ENCODE measurements at places on chromosomes 11 and 22.

GRCh38 chr11:44116234-44116830 is 20.9 kb downstream of the EXT2 start:
- no peak for DNase-seq

DNA sequence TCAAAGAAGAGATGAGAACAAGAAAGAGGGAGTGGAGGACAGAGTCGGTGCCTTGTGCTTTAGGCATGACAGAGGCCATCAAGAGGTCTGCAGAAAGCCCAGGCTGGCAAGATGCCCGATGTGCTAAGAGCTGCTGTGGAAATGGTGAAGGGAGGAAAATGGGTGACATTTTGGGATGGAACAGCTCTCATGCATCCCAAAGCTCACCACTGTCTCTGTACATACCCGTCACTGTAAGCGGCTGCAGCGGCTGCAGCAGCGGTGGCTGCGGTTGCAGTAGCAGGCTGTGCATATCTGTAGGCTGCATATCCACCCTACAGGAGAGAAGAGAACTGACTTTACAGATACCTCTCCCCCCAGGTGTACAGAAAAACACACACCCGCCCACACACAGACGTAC is 28.6 kb downstream of the APOL5 start:
- DNase-seq, result no peak

DNA sequence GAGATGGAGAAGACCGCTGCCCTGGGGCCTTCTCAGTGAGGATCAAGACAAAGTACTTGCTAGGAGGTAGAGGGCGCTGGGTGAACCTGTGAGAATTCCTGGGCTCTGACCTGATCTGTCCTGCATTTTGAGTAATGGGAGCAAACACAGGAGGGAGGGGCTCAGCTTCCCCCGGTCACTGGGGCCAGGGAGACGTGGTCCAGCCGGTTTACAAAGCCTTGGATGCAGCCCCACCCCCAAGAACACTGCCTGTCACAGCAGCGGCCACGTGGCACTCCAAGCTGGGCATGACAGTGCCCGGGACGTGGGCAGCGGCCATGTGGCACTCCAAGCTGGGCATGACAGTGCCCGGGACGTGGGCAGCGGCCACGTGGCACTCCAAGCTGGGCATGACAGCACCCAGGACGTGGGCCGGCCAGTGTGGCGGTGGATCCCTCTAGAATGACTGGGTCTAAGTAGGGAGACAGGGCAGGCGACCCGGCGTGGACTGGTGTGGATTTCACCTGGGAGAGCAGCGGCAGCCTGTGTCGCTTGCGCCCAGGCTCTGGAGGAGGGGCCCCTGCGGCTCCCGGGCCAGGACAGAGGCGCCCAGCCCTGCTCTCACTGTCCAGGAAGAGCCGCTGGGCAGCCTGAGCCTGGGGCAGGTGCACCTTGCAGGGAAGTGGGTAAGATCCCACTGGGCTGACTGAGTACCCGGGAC is 2.5 kb upstream of the TTLL8 start:
- DNase-seq, result no peak

GRCh38 chr11:28673691-28674432 is 565.7 kb downstream of the METTL15 start:
- no peak for DNase-seq

GRCh38 chr11:118117790-118118601 is 31.2 kb upstream of the SMIM35 start:
- no peak for DNase-seq

DNA sequence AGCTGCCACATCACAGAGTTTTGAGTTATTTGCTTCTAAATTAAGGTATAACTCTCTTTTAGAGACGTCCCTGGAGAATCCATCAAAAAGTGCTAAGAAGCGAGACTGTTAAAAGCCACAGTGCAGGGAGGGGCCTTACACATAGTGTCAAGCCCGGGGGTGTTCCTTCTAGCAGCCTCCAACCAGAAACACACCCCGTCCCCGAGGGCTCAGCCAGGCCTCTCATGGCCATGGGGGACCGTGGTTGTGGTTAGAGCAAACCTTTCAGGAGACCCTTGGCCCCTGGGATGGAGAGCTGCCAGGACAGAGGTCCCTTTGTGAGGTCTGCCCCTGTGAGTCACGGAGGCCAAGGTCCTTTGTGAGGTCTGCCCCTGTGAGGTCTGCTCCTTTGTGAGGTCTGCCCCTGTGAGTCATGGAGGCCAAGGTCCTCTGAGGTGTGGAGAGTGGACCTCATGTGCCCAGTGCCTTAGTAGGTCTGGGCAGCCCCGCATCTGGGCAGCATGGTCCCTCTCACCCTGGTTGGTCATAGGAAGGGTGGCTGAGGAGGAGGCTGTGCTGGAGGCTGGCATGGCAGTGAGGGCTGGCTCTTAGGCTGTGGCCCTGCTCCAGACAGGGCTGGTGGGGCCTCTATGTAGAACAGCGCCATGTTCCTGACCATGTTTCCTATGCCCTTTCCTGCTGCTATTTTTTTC is 5.4 kb downstream of the GNAZ start:
- DNase-seq, result no peak

DNA sequence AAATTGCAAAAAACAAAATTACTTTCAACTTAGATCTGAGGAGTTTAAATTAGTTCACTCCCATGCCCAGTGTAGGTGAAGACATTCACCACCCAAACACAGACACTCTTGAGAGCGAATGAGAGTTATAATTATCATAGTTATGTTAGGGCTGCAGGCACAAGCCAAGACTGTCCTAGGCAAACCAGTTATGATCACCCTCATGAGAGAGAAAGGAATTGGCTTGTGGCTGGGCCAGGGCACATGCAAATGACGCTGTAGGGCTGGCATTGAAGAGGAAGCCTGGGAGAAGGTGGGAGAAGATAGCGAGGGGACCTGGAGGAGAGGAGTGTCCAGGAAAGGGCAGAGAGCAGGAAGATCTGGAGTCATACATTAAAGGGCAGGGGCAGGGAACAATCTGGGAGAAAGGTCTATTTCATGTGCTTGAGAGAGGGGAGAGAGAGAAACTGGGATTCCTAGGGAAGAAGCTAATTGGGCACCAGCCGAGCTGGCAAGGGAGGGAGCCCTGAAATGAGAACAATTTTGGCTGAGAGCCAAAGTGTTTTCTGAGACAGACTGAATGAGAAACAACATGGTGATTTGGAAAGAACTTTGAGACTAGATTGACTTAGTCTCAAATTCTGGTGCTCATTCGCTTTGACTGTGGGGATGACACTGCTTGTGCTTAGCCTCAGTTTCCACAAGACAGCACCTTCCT is 279.9 kb downstream of the KIRREL3 start:
- DNase-seq, result no peak

DNA sequence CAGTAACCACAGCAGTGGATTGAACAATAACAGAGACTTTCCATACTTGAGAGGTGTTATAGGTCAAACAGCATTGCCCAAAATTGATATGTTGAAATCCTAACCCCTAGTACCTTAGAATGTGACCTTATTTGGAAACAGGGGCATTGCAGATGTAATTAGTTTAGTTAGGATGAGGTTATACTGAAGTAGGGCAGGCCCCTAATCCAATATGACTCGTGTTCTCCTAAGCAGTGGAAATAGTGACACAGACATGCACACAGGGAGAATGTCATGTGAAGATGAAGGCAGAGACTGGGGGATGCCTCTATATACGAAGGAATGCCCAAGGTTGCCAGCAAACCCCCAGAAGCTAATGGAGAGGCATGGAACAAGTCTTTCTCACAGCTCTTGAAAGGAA is 270.5 kb downstream of the TENM4 start:
- no peak for DNase-seq

GRCh38 chr22:43446037-43446803 is 34.4 kb downstream of the MPPED1 start:
- DNase-seq, result no peak

- no peak for DNase-seq
These were observed 267.4 kb upstream of the ISX start for GRCh38 chr22:34798605-34799004.

DNA sequence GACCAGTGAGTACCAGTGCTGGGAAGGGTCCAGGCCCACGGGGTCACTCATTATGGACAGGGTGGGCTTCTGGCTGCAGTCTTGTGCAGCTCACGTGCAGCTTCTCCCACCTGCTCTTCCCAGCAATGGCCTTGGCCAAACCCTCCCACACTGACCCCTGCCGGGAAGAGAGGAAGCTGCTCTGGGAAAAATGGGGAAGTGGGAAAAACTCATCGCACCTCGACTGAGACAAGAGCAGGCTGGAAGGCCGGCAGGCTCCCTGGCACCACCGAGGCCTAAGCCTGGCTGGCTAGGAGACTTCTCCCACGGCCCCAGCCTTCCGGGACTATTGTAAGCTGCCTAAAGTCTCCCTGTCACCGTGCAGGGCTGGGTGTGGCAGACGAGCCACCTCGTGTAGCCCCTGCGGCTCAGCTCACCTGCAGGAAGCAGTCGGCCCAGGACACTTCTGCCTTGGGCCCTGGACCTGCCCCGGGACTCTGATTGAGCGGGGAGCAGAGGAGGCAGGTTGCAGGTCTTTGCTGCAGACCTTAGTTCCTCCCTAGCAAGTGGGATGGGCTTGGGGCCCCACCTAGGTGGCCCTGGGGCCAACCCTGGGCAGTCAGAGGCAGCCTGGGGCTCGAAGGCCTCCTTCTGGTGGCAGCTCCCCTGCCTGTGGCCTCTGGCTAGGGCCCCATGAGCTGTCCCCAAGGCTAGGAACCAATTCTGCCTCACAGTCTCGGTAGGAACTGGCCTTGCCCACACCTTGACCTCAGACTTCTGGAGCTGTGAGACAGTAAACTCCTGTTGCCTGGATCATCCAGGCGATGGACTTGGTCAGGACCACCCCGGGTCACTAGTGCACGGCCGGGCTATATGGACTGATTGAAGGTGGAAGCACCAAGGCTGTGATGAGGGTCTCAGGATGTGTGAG is 23.1 kb downstream of the MRGPRG start:
- peak; percentile 54 for DNase-seq

DNA sequence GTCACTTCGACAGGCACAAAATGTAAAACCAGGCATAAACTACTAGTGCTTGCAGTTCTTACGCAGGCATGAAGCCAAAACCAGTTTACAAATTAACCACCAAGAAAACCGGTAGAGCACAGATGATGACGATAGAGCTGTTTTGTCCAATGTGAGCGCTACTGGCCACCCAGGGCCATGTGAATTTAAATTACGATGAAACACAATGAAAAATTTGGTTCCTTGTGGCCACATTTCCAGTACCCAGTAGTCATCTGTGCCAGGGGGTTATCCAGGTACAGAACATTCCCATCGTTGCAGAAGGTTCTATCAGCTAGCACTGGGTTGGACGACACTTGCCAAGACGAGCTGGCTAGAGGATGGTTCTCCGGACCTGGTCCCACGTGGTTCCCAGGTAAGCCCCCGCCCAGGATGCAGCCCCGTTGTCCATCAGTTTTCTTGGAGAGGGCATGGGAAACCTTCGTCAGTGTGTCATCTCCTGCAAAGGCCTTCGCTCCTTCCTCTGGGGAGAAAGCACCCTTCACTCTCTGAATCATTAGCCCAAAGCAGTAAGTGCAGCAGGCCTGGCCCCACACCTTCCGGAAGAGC is 1.1 kb upstream of the CD81 start:
- DNase-seq, result no peak

DNA sequence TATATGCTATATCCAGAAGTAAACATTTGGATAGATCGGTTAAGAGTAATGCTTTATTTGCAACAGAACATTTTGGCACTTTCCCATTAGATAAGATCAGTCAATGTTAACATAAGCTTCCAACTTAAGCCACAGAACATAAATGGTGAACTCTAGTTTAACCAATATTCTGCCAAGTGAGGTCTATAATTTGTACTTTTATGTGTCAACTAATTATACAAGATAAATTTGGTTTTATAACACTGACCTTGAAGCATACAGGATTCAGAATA is 23.5 kb upstream of the BLID start:
- no peak for DNase-seq

DNA sequence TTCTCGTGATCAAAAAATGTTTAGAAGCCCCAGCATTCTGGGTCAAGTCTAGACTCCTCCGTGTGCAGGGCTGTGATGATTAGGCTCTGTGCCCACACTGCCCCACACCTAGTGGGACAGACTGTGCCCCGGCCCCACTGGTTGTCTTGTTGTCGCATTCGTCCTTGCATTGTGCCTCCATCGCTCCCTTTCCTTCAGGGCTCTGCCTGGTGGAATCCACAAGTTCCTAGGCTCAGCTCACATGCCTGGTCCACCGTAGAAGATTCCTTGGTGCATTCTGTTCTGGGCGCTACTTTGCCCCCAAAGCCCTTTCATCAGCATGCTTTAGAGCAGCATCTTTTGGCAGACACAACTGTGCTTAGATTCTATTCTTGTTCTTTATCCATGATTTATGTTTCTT is 23.5 kb upstream of the THY1 start:
- DNase-seq, result no peak

DNA sequence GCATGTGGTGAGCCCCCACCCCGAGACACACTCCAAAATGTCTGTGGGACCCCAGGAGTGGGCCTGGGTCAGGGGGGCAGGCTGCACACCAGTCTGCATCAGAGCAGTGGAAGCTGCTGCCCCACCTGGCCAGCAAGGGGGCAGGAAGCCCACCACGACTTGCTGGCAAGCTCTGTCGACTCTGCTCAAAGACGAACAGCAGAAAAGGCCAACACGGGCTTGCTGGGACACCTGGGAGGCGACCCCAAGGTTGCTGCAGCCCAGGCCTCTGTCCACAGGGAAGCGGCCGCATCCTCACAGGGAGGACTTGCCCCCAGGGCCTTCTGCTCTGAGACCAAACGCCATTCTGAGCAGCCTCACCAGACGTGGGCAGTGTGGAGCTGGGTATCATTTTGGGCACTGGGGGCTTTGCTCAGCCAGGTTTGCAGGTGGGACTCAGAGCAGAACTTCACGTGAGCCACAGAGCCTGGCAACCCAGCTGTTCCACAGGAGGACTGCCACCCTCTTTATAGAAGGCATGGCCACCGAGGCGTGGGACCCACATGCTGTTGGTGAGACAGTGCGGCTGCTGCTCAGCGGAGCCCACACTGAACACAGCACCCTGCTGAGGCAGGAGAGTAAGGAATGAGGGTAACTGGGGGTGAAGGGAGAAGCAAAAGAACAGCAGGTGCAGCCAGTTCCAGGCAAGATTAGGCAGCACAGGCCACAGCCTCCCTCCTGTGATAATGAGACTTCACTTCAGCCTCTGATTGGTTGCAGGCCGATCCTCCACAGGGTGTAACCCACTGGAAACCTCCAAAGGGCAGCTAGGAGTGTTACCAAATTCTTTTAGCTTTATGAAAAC is 11.0 kb downstream of the IL17REL start:
- DNase-seq, result peak; percentile 12

GRCh38 chr11:33656768-33657167 is 43.9 kb downstream of the C11orf91 start:
- no peak for DNase-seq

DNA sequence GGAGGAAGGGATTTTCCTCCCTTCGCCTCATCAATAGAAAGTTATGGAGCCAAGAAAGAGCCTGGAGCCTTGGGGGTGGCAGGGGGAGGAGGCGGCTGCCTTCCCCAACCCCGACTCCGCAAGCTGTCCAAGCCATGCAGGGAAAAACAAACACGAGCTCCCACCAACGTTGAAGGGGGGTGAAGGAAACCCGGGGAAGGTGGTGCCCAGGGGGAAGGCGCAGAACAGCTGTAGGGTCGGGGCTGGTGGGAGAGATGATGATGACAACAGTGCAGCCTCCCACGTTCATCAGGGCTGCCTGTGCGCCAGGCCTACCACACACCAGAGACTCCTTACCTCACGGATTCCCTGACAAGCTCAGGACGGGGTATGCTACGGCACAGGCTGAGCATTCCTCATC is 73.5 kb downstream of the SCUBE1 start:
- no peak for DNase-seq

GRCh38 chr22:27748349-27748748 is 53.2 kb downstream of the MN1 start:
- no peak for DNase-seq

- DNase-seq, result no peak
These were observed 131.4 kb downstream of the LUZP2 start for GRCh38 chr11:24628224-24628776.

All from HEK293T (cell line).